ENCODE measurements at places on chromosomes 5 and 9.

DNA sequence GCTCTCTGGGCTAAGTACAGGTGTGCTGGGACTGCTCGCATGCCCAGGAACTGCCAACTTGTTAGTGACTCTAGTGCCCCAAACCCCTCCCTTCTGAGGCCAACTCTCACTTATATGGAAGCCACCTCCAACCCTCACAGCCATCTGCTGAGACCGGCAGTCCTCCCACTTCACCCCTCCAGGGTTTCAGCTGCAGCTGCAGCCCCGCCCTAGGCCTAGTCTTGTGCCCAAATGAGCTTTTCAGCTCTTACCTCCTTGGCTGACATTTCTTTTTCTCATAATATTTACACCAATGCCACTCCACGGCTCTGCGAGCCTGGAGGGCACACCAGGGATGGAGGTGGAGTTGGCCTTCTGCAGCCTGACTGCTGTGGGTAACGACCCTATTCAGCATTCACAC, 166.6 kb downstream of the ROR2 start:
- no peak for DNase-seq

DNA sequence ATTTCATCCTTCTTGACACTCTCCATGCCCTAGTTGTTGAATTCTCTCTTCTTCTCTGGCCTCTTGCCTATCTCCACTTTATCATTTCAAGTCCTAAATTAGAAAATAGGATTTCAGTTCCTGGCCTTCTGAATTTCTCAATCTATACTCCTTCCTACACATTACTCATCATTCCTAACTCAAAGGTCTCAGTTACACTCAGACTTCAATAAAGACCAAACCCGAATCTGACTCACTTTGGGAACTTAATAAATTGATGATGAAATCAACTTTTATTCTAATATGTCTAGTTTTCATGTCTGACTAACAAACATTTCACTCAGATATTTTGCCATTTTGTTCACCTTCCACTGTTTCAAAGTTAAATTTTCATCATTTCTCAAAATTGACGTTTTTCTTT, 113.6 kb upstream of the TSLP start:
- DNase-seq, result no peak

DNA sequence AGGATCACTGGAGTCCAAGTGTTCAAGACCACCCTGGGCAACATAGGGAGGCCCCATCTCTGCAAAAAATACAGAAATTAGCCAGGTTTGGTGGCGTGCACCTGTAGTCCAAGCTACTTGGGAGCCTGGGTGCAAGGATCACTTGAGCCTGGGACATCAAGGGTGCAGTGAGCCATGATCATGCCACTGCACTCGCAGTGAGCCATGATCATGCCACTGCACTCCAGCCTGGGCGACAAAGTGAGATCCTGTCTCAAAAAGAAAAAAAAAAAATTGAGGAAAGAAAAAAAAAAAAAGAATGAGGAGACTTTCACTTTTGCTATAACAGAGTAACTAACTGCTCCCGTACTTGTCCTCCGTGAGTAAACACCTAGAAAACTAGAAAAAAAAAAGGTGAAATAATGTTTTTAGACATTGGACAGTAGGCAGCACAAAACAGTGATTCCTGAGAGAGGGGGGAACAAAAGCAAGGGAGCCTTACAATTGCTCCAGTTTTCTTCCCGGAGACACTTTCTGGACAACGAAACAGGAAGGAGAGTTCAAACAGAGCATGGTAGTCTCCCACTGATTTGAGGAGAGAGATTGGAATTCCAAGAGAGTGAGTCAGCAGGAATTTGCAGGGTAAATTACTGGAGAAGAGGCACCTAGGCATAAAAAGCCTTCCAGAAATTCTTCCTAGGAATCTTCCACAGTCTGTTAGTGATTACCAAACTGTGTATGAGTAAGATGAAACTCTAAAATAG, 6.9 kb upstream of the ZBTB5 start:
- no peak for DNase-seq

DNA sequence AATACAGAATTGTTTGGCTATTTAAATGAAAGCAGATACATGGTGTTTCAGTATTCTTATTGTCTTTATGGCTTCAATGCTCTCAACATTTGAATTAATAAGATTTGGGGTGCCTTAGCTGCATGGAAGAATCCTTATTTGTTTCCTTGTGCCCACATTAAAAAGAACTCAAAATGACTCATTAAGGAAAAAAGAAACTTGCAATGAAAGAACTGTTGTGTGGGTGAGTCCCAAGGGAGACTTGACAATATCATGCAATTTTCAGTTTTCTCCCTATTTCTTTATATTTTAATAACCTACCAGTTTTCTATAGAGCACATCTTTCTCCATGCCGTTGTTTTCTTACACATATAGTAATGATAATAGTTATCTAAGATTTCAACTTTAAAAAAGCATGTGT, 404.0 kb downstream of the PDE4D start:
- DNase-seq, result no peak

DNA sequence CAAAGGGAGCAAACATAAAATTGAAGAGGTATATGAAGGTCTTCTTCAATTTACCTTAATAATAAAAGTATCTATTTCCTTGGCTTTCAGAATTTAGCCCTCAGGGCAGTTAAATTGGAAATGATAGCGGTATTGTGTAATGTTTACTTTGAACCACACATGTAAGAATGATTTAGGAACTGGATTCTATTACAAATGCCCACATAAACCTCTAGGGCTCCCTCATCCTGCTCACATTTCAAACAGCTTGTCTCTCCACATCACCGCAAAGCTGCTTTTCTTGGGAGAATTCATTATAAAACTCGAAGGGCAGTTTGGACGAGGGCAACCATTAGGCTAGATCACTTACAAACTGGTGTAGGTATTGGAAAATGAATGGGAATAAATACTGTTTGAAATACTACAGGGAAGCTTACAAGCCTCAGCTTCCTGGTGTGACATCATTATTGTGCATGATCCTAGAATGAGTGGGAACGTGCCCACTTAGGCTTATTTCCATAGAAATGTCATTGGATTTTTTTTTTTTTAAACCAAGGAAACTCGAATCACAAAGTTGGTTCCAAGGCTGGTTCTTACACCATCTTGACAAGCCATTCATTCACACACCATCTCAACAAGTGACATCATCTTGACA, 47.3 kb downstream of the MTRR start:
- DNase-seq, result no peak

DNA sequence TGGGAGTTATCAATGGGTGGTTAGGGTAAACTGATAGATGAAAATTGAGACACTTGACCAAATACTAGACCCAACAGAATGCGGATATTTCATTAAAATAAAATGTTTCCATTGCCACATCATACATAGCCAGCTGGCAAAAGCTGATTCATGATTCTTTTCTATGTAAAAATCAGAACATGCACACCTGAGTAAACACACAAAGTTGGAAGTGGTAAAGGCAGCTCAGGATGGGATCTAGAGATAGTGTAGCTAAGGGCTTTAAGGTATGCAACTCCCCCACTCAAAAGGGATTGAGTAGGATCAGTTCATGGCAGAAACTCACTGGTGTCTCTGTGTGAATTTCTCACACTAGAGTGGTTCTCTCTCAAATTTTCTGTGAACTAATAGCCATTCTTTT, 541.1 kb upstream of the GRAMD2B start:
- DNase-seq, result no peak

- no peak for DNase-seq
These were observed 8.9 kb downstream of the PPP1R26 start for GRCh38 chr9:135488527-135488926.

DNA sequence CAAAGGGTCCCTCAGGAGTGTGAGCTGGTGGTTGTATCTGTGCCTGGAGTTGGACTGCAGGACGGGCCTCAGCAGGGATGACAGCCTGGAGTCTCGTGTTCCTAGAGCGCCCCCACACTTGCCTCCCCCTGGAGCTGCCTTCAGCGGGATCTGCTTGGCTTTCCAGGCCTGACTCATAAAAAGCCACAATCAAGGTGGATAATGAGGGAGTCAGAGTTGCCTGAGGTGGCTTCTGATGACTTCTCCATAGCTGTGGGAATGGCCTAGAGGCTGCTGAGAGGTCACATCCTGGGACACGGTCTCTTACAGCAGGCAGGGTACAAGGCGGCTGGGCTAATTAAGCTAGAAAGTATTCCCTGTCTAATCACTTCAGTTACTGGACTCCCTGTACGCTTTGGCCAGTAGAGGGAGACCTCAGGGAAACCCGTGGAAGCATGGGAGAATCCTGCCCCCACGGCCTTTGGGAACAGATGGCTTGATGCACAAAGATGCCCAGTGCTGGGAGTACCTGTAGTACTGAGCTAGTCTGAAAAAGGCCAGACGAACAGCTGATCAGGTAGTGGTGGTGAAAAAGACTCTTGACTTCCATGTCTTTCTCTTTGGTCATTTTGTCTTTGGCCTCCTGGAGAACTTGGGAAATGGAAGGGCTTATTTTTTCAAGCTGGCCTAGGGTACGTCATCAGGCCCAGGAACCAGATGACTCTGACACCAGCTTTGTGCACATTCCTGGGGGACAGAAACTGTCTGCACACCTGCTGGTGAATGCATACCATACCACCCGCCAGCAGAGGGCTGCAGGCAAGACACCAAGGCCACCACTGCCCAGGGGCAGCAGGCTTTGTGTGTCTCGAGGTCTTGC, 16.1 kb upstream of the FRRS1L start:
- no peak for DNase-seq

GRCh38 chr5:72006361-72006760, 100.9 kb upstream of the MAP1B start:
- no peak for DNase-seq

DNA sequence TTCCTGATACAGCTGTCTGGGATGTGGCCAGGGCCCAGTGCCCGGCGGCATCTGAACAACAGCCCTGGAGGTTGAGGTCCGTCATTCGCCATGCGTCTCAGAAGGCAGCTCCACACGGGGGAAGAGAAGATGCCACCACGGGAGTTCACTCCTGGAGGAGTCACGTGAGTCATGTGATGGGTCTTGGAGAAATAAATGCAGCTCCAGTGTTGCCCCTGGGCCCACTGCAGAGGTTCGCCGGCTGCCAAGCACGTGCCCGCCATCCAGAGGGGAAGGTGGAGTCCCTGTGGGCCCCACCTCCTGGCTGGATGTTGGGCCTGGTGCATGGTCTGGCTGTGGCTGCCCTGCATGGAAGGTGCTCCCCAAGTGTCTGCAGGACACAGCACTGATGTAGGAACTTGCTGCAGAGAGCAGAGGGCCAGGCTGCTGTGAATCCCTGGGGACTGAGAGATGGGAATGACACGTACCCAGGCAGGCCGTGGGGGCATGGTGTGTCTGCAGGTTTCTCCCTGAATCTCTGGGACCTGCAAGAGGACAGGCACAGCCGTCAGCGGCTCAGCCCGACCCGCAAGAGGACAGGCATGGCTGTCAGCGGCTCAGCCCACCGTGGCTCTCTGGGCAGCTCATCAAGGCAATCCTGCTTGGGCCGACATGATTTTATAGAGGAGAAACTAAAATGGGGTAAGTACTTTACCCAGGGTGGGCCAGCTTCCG, 418.3 kb upstream of the IRX4 start:
- no peak for DNase-seq
